ENCODE measurements at places on chromosomes 1 and 21.

GRCh38 chr1:28091043-28091781, 2.8 kb upstream of the EYA3 start:
- DNase-seq = no peak

DNA sequence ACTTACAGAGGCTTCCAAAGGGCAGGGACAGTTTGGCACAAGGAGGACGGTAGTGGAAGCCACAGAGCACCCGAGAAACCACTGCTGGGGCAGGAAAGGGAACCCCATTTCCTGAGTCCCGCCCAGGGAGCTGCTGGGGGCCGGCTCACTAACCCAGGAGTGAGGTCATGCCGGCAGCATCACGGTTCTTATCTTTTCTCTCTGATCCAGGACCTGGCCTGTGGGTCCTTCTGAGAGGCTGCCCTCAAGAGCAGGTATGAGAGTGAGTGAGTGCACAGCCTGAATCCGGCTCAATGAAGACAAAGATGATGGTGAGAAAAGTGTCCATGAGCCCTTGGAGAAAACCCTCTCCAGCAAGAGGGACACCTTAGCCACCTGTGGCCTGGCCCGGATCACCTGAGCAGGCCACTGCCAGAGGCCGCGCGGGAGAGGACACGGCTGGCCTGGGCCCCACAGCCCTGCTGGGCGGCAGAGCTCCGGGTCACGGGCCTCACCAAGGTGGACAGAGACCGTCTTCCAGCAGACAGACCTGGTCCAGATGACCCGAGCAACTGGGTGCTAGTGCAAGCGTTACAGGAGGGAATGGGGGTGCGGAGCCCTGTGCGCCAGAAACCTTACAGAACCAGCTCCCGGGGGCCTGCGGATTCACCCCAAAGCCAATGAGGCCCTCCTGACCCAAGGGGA, 94.9 kb downstream of the RIPK4 start:
- DNase-seq = no peak

GRCh38 chr1:181759481-181759880, 276.2 kb downstream of the CACNA1E start:
- no peak for DNase-seq

DNA sequence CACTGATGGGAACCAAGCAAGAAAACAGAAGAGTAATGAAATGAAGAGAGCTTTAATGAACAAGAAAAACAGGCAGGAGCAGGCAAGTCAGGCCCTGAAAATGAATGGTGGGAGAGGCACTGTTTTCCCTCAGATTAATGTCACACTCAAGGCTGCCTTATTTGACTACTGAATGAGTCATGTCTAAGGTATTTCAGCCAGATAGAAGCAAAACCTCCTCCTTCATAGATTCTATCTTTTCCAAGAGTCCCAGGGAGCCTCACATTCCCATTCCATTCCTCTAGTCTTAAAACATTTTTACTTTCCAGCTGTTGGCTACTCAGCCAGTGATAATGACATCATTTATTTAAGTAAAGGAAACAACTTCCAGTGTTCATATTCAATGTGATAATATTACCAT, 228.4 kb upstream of the NRIP1 start:
- no peak for DNase-seq

DNA sequence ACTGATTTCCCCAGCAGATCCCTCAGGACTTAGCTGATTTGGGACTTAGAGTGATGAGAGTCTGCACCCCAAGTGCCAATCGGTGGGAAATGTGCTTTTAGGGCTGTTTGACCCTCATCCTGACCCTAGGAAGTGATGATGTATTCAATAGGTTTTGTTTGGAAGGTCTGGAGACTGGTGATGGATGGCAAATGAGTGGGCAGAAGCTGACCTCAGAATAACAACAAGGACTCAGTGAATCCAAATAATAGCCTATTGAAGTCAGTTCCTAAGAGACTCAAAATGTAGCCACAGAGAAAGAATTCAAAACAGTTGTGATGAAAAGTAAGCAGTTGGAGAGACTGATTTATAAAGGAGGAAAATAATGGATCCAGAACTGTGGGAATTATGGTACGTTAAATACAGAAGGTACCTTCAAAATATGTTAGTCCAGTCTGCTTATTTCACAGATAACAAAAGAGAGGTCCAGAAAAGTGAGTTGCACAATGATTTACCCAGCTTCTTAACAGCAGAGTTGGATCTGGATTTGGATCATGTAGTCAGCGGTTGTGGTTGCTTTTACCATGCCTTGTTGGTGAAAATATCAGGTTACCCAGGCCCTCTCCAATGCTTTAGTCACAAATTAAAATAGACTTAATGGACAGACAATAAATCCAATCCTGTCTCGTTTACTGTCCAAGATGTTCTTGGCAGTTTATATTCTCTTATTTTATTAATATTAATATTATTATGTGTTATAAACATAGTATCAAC, 123.0 kb upstream of the PTBP2 start:
- no peak for DNase-seq

- DNase-seq = no peak
Measured at GRCh38 chr1:204350312-204350711, 9.4 kb downstream of the PLEKHA6 start.

DNA sequence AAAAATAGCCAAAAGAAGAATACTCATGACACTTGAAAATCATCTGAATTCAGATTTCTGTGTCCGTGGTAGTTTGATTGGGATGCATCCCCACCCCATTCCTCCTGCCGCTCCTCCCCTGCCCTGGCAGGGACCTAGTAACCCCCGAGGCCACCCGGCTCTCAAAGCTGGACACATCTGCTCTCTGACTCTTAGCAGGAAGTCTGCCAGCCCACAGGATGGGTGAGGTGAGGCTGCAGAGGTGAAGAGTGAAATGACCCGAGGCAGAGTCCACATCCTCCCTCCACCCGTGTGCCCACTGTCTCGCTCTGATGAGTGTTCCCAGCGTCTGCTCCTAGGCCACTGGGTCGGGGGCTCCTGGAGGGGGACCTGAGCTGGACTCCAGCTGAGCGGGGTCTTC, 308.5 kb upstream of the VAMP3 start:
- DNase-seq = no peak

DNA sequence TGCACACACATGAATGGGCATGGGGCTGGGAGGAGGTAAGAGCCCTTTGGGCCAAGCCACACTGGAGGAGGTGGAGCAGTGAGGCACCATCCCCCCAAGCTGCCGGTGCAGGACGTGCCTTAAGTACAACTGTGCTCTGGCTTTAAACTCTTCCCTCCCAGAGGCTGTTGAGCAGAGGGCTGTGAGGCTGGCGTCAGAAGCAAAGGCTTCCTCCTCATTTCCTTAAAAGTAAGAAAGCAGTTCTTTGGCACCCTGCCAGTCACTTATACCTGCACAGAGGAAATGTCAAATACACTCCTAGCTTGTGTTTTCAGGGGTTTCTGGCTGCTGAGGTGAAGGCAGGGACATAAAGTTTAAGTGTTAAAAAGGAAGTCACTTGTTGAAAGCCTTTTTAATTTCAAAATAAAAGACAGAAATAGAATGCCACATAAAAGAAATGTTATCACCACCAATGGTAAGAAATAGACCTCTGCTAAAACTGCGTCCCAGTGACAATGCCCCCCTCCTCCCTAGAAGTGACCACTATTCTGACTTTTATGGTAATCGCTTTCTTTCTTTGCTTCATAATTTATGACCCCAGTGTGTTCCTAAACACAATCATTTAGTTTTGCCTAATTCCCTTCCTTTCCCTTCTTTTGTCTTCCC, 33.0 kb downstream of the LAMC2 start:
- peak; percentile 29 for DNase-seq

DNA sequence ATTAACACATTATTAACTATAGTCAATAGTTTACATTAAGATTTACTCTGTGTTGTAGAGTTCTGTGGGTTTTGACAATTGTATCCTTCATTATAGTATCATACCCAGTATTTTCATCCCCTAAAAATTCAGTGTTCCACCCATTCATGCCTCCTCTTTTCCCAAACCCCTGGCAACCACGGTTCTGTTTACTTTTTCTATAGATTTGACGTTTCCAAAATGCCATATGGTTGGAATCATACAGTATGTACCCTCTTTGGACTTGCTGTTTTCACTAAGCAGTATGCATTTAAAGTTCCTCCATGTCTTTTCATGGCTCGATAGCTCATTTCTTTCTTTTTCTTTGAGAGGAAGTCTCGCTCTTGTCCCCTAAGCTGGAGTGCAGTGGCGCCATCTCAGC, 109.5 kb downstream of the LAMC2 start:
- DNase-seq = no peak

GRCh38 chr1:4755301-4755845, 101.0 kb downstream of the AJAP1 start:
- no peak for DNase-seq

DNA sequence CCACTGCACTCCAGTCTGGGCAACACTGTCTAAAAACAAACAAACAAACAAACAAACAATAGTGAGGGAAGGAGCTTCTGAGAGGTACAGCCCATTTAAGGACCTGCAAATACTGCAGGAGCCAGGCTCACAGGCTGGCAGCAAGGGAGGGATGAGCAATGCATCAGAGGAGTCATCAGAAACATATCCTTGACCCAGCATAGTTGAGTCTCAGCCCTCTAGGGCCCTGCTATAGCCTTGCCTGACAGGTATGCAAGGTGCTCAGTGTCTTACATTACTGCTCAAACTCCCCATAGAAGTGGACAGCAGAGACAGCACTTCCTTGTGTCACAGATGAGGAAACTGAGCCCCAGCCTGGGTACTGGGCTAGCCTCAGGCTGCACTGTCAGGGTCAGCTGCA, 7.3 kb upstream of the TTC4 start:
- no peak for DNase-seq

- DNase-seq = no peak
Measured at GRCh38 chr21:21137986-21138385, 139.8 kb downstream of the NCAM2 start.

- no peak for DNase-seq
Measured at GRCh38 chr1:43828574-43828973, 105.0 kb upstream of the ARTN start.

DNA sequence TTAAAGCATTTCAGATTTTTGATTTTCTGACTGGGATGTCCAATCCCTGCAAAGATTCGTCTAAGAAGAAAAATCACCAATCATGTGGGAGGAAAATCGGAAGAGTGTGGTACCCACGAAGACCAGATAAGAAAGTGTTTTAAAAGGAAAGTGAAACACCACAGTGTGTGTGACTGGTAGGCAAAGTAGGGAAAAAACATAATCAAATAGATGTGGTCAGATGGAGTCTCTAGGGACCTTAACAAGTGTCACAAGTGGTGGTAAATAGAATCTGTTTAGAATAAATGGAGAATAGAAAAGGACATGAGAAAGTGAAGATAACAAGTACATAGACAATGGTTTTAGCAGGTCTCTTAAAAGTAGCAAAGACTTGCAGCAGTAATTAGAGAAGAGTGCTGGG, 154.6 kb downstream of the SLC30A10 start:
- peak; percentile 26 for DNase-seq

- DNase-seq = no peak
Measured at GRCh38 chr21:36841866-36842265, 124.6 kb downstream of the HLCS start.

DNA sequence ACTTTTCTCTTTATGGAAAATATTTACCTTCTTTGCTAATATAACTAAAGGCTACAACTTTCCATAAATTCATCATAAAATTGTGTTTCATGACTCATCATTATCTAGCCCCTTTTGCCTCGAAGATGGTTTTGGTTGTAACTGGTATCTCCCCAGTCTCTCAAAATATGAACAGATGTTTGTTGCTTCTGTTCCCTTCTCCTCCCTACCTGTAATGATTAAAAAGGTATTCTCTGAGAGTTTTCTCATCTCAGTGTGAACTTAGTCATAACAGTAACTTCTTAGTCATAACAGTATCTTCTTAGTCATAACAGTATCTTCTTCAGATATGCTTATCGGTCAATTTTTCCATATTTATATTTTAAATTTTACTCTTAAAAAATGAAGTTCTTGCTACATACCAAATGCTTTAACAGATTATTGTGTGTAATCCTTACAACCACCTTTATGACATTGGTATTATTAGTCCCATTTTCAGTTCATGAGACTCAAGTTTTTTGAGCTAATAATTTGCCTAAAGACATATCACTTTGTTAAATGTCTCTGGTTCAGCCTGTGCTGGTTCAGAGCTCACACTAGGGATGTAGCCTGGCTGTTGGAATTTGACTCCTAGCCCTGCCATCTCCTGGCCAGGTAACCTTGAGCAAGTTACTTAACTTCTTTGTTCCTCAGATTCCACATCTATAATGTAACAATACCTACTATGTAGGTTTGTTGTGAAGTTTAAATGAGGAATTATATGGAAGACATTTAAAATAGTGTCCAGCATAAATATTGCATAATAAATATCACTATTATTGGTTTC, 32.6 kb downstream of the ATP1B1 start:
- DNase-seq = peak; percentile 71

Data from GM06990 (cell line).